Caco-2 (cell line): ENCODE measurements at places on chromosomes 7 and 10. TPM values are rescaled to one million over a fixed set of nuclear protein-coding genes. Genes with fewer than 3 reads are reported as not detected.
A peak's percentile ranks its signal among the peaks of the same experiment; 100 is the strongest.

Gene C10orf53
- not detected in 2 replicates for total RNA-seq

Gene GIMAP4
- total RNA-seq: not detected in 2 replicates

Gene NODAL
- 0.59 and 1.3 TPM in 2 replicates for total RNA-seq

Gene EBLN1
- total RNA-seq: not detected in 2 replicates

DNA sequence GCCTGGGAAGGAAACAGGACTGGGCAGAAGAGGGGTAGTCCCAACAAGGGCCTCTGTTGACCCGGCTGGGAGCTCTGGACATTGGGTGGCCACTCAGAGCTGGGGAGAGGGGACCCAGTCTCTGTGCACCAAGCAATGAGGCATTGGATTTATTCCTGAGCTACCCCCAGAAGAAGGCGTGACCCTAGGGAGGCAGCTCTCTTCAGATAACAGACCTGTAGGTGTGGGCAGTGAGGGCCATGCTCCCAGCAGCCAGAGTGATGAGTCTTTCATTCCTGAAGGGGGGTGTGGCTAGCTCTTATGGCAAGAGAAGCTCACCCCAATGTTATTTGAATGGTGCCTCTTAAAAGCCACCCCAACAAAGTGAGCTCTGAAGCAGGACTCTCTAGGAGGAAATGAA is 20.4 kb downstream of the TEX36 start:
- no peaks in the 10 kb centered on the region for H3K4me1 ChIP-seq
- H3K27ac ChIP-seq: no peak overlapping the region
- H3K36me3 ChIP-seq: no peaks in the 10 kb centered on the region
- no peaks in the 10 kb centered on the region for H3K27me3 ChIP-seq
- H3K4me3 ChIP-seq: no peak overlapping the region
- DNase-seq: no peak

DNA sequence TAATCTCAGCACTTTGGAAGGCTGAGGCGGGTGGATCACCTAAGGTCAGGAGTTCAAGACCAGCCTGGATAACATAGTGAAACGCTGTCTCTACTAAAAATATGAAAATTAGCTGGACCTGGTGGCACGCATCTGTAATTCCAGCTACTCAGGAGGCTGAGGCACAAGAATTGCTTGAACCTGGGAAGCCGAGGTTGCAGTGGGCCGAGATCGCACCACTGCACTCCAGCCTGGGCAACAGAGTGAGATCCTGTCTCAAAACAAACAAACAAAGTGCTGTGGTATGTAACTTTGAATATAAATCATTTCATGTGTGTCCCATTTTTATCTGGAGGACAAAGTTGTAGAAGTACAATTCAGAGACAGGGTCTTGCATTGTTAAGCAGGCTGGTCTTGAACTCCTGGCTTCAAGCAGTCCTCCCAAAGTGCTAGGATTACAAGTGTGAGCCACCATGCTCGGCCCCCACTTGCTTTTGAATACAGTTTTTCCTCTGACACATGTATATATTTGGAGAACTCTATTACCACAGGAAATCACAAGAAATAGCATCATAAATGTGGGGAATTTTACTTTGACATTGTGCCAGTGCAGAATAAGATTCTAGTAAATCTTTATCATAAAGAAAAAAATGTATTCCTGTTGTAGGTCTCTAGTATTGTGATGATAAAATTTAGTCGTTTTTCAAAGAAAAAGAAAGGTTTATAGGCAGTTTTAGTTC is 32.6 kb downstream of the PTPN12 start:
- no peaks in the 10 kb centered on the region for H3K27me3 ChIP-seq
- DNase-seq: no peak
- no peaks in the 10 kb centered on the region for H3K4me1 ChIP-seq
- no peak overlapping the region for H3K4me3 ChIP-seq

DNA sequence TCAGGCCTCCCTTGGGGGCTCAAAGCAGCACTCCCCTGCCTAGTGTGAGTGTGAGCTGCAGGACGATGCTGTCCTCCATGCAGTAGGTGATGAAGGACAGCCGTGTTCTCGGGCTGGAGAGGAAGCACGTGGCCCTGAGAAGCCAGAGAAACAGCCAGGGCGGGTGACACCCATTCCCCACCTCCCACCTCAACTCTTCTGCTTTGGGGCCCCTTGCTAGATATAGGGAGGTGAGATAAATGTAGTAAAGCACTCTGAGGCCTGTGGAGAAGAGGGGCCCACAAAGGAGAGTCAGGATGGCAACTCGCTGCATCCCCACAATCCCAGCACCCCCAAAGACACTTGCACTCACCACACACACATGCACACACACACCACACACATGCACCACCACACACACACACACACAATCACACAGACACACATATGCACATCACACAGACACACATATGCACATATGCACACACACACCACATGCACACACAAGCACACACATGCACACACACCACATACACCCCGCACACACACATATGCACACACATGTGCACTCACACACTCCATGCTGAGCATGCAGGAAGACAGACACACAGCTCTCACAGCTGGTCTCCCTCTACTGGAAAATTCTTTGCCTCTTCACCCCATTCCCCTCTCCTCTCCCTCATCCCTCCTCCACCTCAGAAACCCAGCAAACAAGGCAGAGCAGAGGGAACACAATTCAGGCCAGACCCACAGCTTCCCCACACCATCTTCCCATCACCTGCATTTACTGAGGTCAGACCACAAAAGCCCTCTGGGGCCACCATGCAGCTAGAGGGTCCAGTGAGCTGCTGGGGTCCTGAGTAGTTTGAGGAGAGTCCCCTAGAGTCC is 30.5 kb downstream of the ANXA8 start:
- H3K27me3 ChIP-seq: no peaks in the 10 kb centered on the region
- no peak for DNase-seq
- no peak overlapping the region for H3K27ac ChIP-seq
- H3K4me3 ChIP-seq: no peak overlapping the region
- peaks cover 33% of the 10 kb centered on the region for H3K4me1 ChIP-seq

DNA sequence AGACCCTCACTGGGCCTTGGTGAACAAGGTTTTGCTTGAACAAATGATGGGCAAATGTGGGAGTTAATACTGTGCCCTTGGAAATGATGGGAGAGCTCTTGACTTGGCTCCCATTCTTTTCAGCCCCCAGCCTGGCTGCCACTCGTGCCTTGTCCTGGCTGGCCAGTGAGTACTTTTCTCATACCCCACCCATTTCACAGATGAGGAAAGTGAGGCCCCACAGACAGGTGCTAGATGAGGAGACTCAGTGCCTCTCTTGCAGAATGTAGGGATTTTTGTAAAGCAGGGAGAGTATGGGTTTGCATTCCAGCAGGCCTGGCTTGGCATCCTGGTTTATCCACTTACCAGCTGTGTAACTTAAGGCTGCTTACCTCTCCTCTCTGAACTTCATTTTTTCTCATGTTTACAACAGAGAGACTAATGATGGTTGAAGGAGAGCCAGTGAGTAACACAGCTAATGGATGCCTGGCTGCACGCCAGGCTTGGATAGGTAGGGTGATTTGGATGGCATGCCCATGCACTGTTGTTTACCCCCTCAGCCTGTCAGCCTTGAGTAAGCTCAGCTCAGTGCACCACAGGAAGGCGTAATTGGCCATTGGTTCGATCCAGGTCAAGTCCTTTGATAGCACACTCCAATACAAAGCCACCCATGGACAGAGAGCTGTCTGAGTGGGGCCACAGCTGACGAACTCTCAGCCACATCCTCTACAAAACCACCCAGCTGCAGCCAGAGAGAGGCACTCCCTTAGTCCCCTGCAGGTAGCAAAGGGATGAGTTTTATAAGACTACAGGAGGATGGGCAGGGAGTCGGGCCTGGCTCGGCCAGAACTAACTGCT is 436.8 kb downstream of the RPS24 start:
- H3K27me3 ChIP-seq: no peaks in the 10 kb centered on the region
- no peaks in the 10 kb centered on the region for H3K4me1 ChIP-seq
- H3K4me3 ChIP-seq: no peak overlapping the region
- DNase-seq: no peak
- no peaks in the 10 kb centered on the region for H3K36me3 ChIP-seq
- H3K27ac ChIP-seq: no peak overlapping the region

- peak; percentile 39 for DNase-seq
- H3K27ac ChIP-seq: no peak overlapping the region
- H3K4me3 ChIP-seq: no peak overlapping the region
- H3K36me3 ChIP-seq: no peaks in the 10 kb centered on the region
- H3K4me1 ChIP-seq: no peaks in the 10 kb centered on the region
Observed at GRCh38 chr10:70761031-70761601, 24.1 kb downstream of the TBATA start.

GRCh38 chr7:31811650-31812461 is 124.8 kb downstream of the PPP1R17 start:
- DNase-seq: no peak
- no peaks in the 10 kb centered on the region for H3K36me3 ChIP-seq
- no peaks in the 10 kb centered on the region for H3K4me1 ChIP-seq
- no peaks in the 10 kb centered on the region for H3K27me3 ChIP-seq
- no peak overlapping the region for H3K27ac ChIP-seq

- no peak for DNase-seq
- H3K4me1 ChIP-seq: peaks cover 7% of the 10 kb centered on the region
- no peak overlapping the region for H3K27ac ChIP-seq
- H3K36me3 ChIP-seq: no peaks in the 10 kb centered on the region
- no peak overlapping the region for H3K4me3 ChIP-seq
Observed at GRCh38 chr10:48336978-48337599, 30.6 kb downstream of the MAPK8 start.

DNA sequence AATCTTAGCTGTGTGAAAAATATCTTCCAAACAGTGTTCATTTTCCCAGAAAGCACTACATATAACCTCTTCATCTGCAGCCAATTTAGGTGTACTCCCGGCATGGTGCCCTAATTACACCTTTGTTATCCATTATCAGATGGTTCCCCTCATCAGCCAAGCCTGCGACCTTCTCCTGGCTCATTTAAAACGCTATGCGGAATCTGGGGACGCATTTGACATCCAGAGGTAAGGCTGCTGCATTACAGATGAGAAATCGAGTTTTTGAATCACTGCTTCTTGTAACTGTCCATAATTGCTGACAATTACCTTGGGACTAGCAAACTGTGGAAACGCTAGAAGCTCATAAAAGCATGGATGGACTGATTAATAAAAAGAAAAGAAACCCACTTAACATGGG is 109.5 kb downstream of the PARP12 start:
- no peak overlapping the region for H3K4me3 ChIP-seq
- no peak for DNase-seq
- H3K36me3 ChIP-seq: no peaks in the 10 kb centered on the region
- no peak overlapping the region for H3K27ac ChIP-seq

GRCh38 chr7:22551768-22552513 is 52.0 kb upstream of the STEAP1B start:
- no peak for DNase-seq
- no peaks in the 10 kb centered on the region for H3K4me1 ChIP-seq
- H3K4me3 ChIP-seq: no peak overlapping the region
- H3K36me3 ChIP-seq: no peaks in the 10 kb centered on the region
- no peak overlapping the region for H3K27ac ChIP-seq

GRCh38 chr10:131820626-131821025 is 80.2 kb upstream of the PPP2R2D start:
- H3K4me3 ChIP-seq: no peak overlapping the region
- no peaks in the 10 kb centered on the region for H3K36me3 ChIP-seq
- H3K4me1 ChIP-seq: 0 out of 2 replicates have a peak, but pooled peaks cover 4% of the 10 kb centered on the region
- no peaks in the 10 kb centered on the region; the same call in 1 of the 2 replicates for H3K27me3 ChIP-seq

DNA sequence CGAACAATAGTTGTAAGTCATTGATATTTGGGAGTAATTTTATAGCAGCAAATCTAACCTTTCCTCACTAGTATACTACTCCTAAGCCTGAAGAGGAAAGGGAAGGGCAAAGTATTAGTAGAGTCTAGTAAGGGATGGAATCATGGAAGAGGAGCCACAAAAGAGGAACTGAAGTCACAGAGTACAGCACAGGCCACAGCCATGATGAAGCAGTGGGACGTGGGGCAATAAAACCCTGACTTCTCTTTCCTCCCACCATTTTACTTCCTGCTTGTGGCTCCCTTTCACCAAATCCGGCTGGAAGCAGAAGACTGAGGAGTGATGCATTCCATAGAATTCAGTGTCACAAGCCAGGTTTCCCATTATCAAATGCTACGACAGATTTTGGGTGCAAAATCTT is 58.7 kb downstream of the CABCOCO1 start:
- no peaks in the 10 kb centered on the region for H3K36me3 ChIP-seq
- no peak for DNase-seq
